HT1080 (cell line): ENCODE measurements at places on chromosomes 12 and 14. TPM values are rescaled to one million over a fixed set of nuclear protein-coding genes. Genes with fewer than 3 reads are reported as not detected.

The FGD4 gene
- total RNA-seq, result 1.8 and 2.8 TPM in 2 replicates

The PROX2 gene
- total RNA-seq, result 0.03 TPM in 1 of 2 replicates, not detected in the other

The ESPL1 gene
- total RNA-seq, result 16.8 and 20.0 TPM in 2 replicates

The STYK1 gene
- 0.69 and 1.4 TPM in 2 replicates for total RNA-seq

The GPRC5D gene
- not detected in 2 replicates for total RNA-seq

The TEX52 gene
- not detected in 2 replicates for total RNA-seq
